Vagina (tissue), 2 donors: ENCODE measurements at places on chromosomes 4 and X.

GRCh38 chrX:110989447-110989846 lies 106.5 kb upstream of the PAK3 start:
- DNase-seq, result no peak

GRCh38 chrX:40174001-40174853 lies 76.5 kb upstream of the BCOR start:
- no peak for DNase-seq

DNA sequence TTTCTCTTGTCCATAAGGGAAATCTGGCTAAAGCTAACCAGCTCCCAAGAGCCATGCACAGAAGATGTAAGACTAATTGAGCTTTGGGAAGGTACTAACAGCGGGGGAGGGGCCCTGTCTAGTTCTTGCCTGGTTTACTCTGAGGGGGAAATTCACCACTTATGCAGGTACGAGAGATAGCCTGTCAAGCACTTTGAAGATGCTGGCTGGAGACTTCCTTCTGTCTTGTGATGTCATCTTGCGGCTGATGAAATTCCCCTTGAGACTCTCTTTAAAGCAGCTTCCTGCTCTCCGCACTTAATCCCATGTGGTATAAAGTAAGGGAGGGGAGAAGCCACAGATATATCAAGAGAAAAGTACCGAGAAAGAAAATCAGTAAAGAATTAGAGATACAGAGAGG lies 345.3 kb downstream of the MAPK10 start:
- no peak for DNase-seq

DNA sequence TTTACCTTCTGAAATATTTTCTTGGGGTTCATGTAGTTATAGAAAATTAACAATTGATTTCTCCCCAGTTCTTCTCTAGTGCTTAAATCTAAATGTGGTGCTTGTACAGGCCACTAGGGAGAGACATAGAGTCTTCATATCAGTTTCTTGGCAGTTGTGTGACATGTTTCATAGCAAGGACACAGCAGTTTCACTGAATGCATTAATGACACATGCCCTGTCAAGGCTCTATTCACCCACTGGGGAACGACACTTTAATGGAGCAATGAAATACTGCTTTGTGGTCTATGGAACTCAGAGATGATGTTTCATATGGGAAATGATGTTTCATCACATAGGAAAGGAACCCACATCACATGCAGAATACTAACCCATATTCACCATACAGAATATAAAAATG lies 2.8 kb downstream of the VEGFC start:
- DNase-seq, result no peak

GRCh38 chr4:3466691-3467600 lies 3.8 kb downstream of the DOK7 start:
- DNase-seq, result no peak

DNA sequence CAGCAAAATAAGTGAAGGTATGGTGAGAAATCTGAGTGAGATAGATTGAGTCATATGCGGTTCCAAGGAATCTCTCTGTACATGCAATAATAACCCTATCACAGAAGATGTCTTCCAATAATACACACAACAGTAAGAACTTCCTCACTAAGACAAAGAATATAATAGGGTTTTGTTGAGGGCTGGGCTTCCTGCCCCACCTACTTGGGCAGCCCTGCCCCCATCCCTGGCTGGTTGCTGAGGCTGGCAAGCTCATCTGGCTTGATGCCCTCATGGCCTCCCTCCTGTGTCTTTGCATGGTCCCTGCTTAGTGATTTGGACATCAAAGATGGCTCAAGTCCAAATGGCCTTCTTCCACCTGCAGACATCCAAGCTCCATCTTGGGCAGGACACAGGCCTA lies 2.7 kb downstream of the GEMIN8 start:
- no peak for DNase-seq

GRCh38 chrX:20620306-20620705 lies 353.6 kb upstream of the RPS6KA3 start:
- DNase-seq, result no peak
